Activated gamma-delta T cell treated with Interleukin-2 at 50 U/mL for 16 hours (primary cell): ENCODE measurements at places on chromosomes 2 and 18.

DNA sequence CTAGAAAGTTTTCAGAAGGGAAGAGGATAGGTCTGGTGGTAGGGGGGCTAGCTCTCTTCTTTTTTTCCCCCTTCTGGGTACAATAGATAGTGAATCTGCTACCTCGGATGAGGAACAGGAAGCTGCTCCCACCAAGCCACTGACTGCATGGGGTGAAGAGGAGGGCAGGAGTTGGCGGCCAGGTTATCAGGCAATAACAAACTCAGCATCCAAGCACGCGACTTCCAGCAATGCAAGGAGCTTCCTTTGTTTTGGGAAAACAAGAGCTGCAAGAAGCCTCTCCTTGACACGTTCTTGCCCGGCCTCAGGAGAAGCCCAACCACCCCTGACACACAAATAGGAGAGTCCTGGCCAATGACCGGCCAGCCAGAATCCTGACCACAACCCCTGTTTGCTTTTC lies 32.2 kb downstream of the NHEJ1 start:
- DNase-seq: no peak

GRCh38 chr2:59674100-59674499 lies 879.4 kb downstream of the BCL11A start:
- no peak for DNase-seq

DNA sequence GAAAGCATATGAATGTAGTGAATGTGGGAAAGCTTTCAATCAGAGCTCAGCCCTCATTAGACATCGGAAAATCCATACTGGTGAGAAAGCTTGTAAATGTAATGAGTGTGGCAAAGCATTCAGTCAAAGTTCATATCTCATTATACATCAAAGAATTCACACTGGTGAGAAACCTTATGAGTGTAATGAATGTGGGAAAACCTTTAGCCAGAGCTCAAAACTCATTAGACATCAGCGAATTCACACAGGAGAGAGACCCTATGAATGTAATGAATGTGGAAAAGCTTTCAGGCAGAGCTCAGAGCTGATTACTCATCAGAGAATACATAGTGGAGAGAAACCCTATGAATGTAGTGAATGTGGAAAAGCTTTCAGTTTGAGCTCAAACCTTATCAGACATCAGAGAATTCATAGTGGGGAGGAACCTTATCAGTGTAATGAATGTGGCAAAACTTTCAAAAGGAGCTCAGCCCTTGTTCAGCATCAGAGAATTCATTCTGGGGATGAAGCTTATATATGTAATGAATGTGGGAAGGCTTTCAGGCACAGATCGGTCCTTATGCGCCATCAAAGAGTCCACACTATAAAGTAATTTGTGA lies 5.0 kb downstream of the ZNF397 start:
- DNase-seq: no peak

DNA sequence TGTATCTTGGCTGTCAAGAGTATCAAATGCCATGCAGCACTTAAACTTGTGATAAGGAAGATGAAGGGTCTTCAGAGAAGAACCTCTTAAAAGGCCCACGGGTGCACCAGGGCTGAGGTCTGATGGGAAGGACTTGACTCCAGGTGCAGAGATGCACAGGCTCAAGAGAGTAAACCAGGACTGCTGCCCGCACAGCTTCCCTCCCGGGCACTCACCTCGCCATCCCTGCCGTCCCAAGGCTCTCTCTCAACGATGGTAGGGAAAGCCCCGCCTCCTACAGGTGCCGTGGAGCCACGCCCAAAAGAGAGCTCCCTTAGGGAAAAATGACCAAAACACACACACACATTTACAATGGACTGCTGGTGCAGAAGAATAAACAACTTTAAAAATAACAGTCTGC lies 27.9 kb downstream of the PDIA6 start:
- DNase-seq: no peak

DNA sequence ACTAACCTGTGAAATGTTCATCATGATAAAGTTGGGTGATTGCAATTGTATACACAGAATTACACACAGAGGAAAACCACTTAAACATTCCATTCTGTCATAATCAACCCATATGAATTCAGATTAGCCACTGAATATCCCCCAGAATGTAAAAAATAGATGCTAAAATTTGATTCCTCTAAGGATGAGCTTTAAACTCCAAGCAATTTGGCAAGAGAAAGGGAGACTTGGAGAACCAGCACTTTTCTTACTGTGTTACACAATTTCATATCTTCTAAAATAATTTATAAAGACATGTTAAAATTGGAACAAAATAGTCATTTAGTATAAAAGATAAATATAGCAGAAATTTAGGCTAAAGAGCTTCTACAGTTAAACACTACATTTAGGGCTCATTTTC lies 146.3 kb upstream of the LMAN1 start:
- no peak for DNase-seq

- no peak for DNase-seq
Measured at GRCh38 chr18:62876828-62877227, 161.5 kb downstream of the PHLPP1 start.
